Posterior vena cava (tissue), 2 donors: ENCODE measurements at places on chromosomes 13 and 19.

- DNase-seq: peak; percentile 96
These were observed 11.0 kb downstream of the FUZ start for GRCh38 chr19:49801966-49802661.

DNA sequence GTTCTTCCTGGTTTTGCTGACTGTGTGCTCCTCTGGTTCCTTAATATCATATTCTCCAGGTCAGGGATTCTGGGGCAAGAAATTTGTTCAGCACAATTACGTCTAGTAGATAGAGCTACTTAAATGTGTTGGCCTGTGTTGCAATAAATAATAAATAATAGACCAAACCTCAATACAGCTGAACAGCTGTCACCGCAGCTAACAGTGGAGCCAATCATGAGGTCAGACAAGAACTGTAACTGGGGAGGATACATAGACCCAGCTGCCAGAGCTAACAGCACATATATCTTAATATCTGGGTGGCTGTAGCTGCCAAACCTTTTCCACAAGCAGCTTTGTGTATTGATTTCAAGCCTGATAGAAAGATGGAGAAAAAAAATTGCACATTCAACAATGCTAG lies 1596.3 kb upstream of the PCDH20 start:
- no peak for DNase-seq

GRCh38 chr13:29255567-29255966 lies 339.9 kb downstream of the SLC7A1 start:
- DNase-seq: no peak

- peak; percentile 89 for DNase-seq
These were observed 16.0 kb downstream of the UPF1 start for GRCh38 chr19:18847549-18848463.

DNA sequence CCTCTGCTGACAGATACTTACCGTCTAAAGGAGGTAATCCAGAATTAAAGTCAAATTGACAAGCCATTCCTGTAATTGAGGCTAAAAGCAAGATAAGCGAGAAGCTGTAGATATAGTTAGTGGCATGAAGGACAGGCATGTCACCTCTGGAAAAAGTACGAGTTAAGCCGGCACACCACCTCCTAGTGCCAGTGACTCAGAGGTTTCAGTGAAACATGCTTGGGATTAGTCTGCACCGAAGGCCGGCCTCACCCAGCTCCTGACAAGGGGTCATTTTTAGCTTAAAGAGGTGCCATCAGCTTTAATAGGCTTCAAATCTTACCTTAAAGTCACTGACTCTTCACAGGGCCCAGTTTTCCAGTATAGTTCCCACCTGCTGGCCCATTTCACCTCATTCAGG lies 838.0 kb downstream of the UQCRFS1 start:
- no peak for DNase-seq

DNA sequence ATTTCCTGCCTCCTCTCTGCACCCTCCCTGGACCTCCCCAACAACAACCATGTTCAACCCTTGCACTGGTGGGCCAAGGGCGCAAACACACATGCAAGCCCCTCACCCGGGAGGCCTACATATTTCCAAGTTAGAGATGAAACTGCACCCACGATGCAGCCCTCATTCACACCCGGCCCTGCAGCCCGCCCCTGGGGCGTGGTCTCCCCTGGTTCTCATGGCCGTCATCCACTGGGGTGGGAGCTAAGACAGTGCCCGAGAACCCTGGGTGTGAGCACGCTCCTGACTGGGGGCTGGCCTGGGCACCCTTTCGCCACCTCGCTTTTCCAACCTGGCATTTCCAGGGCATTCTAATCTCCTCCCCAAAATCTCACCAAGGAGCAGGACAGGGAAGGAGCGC lies 7.0 kb upstream of the SLC7A10 start:
- no peak for DNase-seq

DNA sequence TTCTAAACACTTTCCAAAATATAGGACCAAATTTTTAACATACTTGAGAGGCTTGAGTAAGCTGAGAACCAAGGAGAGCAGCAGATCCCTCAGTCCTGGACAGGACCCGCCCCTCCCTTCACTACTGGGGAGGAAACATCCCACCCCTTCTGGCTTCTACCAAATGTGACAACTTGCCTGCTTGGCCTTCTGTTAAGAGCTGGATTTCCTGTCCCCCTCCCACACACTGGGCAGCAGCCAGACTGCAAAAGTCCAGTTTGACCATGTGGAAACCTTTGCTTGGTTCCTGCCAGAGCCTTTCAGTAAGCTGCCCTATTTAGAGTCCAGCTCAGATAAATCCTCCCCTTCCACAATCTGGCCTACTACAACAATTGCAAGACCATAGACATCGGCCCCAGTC lies 84.3 kb downstream of the FGF14 start:
- DNase-seq: peak; percentile 96

GRCh38 chr13:50873467-50873866 lies 30.0 kb upstream of the DLEU7 start:
- DNase-seq: no peak

DNA sequence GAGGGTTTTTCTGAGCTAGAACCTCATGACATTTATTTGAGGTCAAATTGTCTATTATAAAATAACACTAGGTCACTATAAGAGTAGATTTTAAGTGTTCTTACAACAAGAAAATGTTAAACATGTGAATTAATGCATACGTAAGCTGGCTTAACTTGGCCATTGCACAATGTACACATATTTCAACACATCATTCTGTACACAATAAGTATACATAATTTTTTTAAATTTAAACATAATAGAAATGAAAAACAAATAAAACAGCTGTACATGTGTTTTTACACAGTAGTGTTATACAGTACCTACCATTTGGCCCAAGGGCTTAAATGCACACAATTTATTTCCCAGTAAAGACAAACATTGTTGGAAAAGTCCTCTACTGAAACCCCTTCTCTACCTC lies 269.9 kb downstream of the DACH1 start:
- no peak for DNase-seq

- no peak for DNase-seq
These were observed 1.8 kb downstream of the CRLF1 start for GRCh38 chr19:18604820-18605159.

DNA sequence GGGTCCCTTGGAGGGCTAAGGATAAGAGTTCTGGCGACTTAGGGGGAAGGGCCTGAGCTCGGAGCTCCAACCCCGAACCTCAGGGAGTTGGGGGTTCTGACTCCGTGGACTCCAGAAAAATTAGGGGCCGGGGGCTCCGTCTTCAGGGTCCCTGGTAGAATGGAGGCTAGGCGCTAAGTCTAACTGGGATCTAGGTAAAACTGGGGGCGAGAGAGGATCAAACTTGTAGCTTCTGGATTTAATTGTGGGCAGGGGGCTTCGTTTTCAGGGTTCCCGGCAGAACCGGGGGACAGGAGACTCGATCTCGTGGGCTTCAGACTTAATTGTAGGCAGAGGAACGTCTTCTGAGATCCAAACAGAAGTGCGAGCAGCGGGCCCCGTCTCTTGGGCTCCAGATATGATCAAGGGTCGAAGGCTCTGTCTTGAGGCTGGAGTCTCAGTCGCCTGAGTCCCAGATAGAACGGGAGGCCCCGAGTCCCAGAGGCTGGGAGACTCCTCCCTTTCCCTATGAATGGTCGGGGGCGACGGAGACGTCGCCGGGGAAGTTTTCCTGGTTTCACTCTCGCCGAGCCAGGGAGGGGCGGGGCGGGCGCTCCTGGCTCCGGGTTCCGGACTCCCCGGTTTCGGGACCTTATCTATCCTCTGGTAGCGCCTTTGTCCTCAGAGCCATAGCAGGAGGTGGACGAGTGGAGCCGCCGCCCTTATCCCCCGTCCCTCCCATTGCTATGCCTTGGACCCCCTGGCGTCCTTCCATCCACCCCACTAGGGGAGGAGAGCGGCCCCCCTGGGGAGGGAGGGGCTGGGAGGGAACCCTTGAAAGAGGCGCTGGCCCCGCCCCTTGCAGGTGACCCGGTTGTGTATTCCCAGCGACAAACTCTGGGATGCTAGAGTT lies 1.3 kb downstream of the NECTIN2 start:
- peak; percentile 91 for DNase-seq

- no peak for DNase-seq
These were observed 9.0 kb upstream of the ACTN4 start for GRCh38 chr19:38638461-38638860.

GRCh38 chr13:73985783-73986182 lies 148.4 kb downstream of the KLF12 start:
- DNase-seq: no peak

DNA sequence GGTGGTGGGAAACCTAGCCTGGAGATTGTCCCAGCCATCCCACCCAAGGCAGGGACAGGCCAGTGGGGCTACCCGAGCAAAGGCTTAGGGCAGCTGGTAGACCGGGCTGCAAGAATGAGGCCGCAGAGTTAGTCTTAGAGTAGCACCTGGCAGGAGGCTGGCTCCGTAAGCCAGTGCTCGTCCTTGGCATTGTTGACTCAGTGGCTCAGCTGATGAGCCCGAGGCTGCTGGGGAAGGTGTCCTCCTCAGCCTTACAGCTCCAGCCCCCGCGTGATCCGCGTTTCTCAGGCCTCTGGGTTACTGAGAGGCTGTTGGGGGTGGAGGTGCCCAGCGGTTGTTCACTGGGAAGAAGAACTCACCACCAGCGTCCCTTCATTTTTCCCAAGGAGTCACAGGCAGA lies 24.7 kb downstream of the PPP1R37 start:
- no peak for DNase-seq

GRCh38 chr13:44487989-44488388 lies 88.1 kb downstream of the TSC22D1 start:
- no peak for DNase-seq

- DNase-seq: no peak
These were observed 88.8 kb upstream of the GJB6 start for GRCh38 chr13:20320885-20321284.

GRCh38 chr19:38172001-38172400 lies 52.0 kb downstream of the DPF1 start:
- no peak for DNase-seq

GRCh38 chr19:31424861-31425620 lies 75.8 kb upstream of the TSHZ3 start:
- DNase-seq: no peak

DNA sequence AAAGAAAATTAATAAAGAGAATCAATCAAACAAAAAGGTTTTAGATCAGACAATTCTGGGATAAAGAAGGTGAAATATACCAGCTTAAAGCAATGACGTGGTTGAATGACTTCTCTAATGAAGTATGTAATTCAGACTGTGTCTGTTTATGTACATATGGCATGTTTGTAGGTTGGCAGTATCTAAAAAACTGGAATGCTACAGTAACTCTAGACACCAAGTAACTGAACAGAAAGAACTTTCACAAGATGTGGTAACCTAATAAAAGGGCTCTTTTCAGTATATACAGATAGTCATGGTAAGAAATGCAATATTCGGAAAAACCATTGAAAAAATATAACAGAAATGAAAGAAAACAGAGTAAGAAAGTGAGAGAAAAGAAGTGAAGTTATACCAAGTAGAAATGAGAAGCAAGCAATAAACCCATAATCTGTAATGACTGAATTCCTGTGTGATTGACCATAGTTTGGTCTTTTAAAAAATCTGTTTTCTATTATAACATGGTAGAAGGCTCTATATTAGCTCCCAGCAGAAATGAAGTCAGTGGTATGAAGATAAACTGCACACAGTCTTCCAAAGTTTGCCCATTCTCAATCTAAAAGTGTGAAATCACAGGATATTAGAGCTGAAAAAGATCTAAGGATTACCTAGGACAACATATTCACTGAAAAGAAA lies 31.4 kb downstream of the ELF1 start:
- DNase-seq: no peak

DNA sequence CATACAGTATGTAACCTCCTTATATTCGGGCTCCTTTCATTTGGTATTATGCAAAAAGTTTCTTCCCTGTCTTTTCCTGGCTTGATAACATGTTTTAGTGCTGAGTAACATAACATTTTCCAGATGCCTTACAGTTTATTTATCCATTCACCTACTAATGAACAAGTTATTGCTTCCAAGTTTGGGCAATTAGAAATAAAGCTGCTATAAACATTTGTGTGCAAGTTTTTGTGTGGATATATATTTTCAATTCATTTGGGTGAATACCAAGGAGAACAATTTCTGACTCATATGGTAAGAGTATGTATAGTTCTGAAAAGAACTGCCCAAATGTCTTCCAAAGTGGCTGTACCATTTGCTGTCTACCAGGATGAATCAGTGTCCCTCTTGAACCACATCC lies 360.9 kb downstream of the PCDH17 start:
- no peak for DNase-seq

DNA sequence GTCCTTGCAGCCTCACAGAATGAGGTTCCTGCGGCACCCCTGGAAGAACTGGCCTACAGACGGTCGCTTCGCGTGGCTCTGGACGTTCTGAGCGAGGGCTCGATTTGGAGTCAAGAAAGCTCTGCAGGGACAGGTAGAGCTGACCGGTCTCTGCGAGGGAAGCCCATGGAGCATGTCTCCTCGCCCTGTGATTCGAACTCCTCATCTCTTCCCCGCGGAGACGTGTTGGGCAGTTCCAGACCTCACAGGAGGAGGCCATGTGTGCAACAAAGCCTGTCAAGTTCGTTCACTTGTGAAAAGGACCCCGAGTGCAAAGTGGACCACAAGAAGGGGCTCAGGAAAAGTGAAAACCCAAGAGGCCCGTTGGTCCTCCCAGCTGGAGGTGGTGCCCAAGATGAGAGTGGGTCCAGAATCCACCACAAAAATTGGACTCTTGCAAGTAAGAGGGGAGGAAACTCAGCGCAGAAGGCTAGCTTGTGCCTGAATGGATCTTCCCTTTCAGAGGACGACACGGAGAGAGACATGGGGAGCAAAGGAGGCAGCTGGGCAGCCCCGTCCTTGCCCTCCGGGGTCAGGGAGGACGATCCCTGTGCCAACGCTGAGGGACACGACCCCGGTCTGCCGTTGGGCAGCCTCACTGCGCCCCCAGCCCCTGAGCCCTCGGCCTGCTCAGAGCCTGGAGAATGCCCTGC lies 23.4 kb upstream of the NDUFS7 start:
- DNase-seq: no peak

GRCh38 chr13:108227651-108228272 lies 9.6 kb downstream of the ABHD13 start:
- no peak for DNase-seq

DNA sequence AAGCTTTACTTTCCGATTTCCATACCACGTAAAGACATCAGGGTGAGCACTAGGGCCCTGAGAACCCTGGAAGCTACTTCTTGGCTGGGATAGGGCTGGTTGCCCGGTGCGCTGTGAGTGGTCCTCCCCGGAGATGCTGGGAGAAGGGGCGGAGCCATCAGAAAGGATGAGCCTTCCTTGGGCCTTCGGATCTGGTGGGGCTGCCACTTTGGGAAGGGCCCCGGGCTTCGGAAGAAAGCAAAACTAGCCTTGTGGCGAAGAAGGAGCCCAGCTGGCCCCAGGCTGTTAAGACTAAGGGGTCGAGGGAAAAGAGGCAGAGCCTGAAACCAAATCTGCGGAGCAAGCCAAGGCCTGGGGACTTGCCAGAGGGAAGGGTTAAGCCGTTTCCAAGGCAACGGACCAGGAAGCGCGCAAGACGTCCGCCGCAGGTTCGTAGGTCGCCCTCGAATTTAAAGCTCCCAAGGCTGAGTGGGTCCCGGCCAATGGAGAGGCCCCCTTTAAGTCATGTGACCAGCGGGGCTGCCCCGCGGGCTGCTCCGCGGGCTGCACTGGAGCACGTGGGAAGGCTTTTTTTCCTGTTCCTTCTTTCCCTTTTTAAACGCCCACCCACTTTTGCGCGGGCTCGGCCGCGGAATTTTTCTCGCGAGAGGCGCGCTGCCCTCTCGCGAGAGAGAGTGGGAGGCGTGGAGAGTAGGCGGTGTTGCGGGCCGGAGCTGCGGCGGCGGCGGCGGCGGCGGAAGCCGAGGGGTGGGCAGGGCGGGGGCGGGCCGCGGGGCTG lies 426 bp upstream of the AKAP11 start:
- peak; percentile 98 for DNase-seq
